ENCODE measurements at places on chromosomes 7 and 10.

GRCh38 chr7:33823913-33824312 lies 81.4 kb upstream of the BMPER start:
- no peak for DNase-seq

DNA sequence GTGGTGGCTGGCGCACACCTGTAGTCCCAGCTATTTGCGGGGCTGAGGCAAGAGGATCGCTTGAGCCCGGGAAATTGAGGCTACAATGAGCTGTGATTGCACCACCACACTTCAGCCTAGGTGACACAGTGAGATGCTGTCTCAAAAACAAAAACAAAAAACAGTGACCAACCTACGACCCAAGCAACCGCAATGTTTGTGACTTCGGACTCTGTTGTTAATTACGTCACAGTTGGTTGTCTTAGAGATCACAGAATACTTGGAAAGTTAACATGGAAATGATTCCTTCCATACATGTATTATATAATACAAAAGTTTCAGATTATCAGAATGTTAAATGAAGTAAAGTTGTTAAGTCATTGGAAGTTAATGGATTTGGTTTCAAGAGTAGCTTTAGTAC lies 106.2 kb downstream of the REEP3 start:
- no peak for DNase-seq

DNA sequence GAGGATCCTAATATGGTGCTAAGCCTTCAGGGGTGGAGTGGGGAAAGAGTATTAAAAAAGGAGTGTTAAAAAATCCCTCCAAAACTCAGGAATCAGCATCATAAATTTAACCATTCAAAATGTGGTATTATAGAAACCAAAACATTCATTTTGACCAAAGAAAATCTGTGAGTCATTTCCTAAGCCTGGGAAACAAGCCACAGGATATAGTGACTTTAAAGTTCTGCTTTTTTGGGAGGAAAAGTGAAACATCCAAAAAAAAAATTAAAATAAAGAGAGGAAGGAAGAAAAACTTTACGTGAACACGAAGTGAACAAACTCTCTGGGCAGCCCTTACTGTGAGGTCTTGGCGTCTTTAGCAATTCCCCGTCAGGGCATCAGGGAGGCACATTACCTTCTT lies 74.0 kb upstream of the GSDME start:
- no peak for DNase-seq

GRCh38 chr7:47792521-47793121 lies 155.6 kb downstream of the PKD1L1 start:
- no peak for DNase-seq

GRCh38 chr10:16182688-16183087 lies 254.1 kb upstream of the PTER start:
- DNase-seq, result no peak

DNA sequence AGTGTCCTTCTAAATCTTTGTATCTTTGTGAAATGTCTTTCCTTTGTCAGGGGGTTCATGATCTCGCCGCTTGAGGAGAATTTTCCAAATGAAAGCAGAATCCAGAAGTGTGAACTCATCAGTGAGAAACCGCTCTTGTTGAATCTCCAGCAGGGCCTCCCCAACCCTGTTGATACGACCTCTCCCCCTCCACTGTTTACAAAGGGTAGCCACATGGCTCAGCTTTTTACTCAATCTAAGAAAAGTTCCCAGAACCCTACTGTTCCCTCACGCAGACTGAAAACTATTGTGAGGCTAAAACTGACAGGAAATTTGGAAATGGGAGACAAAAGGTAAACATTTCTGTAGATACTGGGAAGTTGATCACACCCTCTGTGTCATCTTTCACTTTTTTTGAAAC lies 73.9 kb downstream of the SEMA3C start:
- no peak for DNase-seq

- no peak for DNase-seq
Observed at GRCh38 chr7:8531991-8532515, 98.6 kb downstream of the NXPH1 start.

GRCh38 chr10:47240173-47240572 lies 59.8 kb upstream of the GDF10 start:
- DNase-seq, result no peak

- no peak for DNase-seq
Observed at GRCh38 chr7:39557911-39558310, 8.3 kb upstream of the YAE1 start.

- DNase-seq, result no peak
Observed at GRCh38 chr7:22647451-22648257, 79.3 kb upstream of the IL6 start.

DNA sequence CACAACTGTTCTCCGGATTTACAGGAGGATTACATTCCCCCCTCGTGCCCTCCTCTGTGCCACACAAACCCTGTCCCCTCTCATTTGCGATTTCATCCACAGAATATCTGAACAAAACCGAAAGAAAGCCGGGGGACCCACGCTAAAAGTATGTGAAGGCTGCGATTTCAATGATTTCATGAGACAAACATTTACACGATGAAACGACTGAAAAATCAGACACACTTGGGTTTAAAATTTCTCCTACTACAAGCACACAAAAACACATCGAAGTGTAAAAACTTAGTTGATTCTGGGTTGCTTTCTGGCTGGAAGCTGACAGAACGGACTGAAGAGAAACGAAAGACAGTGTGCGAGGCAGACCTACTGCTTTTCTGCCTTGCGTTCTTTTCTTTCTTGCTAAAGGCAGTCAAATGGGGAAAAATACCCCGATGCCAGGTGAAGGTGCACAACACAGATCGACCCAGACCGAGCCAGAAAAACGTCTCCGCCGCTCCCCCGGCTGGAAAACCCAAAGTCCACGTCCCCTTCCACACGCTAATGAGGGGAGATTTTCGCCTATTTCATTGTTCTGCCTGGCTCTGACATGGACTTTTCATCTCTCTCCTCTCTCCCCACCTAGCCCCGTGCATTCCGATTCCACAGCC lies 1.2 kb downstream of the HIPK2 start:
- peak; percentile 69 for DNase-seq

DNA sequence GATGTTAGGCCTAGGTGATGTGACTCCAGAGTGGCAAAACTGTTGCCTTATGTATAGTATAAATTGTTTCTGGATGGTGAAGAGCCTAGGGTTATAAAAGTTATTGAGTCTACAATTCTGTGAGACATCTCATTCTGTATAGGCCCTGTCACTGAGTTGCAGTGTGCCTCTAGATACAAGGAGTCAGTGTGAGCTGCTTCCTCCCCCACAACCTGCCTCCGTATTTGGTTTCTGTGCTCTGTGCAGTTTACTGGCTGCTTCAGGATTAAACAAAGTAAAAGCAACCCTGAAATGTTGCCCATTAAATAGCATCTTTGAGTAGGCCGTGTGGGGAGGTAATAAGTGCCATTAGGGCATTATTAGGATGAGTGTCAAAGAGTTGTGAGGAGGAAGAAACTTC lies 1.9 kb upstream of the IFRD1 start:
- DNase-seq, result no peak

- DNase-seq, result peak; percentile 77
Observed at GRCh38 chr7:5780801-5781496, 514 bp downstream of the RNF216 start.

GRCh38 chr7:102439963-102440795 lies 6.8 kb downstream of the ORAI2 start:
- DNase-seq, result no peak

DNA sequence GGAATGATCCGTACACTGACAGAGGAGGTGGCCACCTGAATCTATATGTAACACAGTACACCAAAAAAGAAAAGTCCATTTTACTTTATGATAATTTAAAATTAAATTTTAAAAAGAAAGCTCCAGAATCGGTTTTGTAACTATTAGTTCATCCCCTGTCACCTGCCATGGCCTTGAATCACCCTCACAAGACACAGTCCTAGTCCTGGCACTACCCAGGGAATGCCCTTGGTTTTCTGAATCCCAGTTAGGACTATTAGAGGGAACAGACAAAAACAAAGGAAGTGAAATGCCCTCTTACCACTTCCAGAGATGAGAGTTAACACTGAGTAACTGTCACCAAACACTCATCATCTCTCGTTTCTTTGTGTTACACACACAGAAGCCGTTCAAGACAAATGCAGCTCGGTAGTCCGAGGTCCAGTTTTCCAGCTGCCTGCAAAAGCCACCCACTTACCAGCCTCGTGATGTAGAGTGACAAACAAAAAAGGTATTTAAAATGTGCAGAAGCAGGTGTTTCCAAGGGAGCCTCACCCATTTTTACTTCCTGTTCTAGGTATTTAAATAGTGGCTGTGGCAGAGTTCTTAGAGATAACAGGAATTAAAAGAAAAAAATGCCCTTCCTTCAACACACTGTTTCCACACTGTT lies 6.1 kb downstream of the PTPRN2 start:
- no peak for DNase-seq

DNA sequence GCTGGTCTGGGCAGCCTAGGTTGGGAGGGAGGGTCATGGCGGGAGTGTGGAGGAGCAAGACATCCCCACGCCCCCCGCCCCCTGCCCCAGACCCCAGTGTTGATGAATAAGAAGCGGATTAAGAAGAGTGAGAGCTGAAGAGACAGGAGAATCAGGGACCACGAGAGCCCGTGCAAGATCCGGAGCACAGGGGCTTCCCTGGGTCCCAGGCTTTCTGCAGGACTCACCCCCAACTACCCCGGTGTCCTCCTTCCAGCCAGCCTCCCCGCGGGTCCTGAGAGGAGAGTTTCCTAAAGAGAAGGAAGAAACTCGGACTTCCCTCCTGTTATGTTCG lies 20.1 kb downstream of the GHRHR start:
- DNase-seq, result no peak

DNA sequence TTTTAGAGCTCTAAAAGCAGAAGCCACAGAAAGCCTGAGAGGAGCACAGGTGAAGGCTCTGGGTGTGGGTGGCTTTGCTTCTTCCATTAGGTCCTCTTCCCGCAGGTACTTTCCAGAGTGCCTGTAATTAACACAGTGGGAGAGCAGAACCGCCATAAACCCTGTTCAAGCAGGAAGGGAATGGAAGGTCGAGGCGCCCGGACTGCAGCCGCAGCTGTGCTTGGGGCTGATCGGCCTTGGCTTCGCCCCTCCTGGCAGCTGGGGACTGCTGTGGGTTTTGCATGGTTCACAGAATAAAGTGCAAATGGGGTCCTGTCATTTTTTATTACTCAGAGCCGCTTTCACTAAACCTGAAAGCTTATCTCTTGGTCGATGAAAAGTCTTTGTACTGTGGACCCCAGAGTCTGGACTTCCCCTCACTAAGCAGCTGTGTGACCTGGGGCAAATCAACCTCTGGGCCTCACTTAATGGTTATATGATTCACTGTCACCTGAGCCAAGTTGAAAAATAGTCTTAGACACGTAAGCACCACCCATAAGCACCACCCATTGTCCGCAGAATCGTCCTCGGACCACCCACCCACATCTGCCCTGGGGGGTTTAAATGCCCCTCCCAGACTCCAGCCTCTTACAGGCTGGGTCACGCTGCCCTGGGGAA lies 100.9 kb downstream of the XRCC2 start:
- DNase-seq, result no peak

GRCh38 chr10:131658476-131659110 lies 242.2 kb upstream of the PPP2R2D start:
- DNase-seq, result peak; percentile 38

GRCh38 chr7:146861701-146862100 lies 745.1 kb downstream of the CNTNAP2 start:
- no peak for DNase-seq

DNA sequence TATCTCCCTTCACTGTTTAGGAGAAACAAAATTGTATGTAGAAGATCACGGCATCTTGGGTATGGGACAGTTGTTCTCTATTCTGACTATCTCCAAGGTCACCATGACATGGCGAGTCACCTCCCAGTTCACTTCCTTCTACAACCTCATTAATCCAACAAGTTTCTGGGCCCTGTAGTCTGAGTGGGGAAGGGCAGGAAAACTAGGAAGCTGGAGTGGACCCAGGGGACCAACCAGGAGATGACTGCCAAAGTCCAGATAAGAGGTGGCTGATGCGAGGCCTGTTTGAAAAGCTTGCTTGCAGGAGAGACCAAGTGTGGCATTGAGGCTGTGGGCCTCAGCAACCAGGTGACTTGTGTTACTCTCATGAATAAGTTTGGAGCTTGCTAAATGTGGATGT lies 584.9 kb downstream of the TNS3 start:
- DNase-seq, result no peak

GRCh38 chr10:17423632-17424186 lies 30.7 kb downstream of the ST8SIA6 start:
- no peak for DNase-seq
